Right renal cortex interstitium (tissue), 3 donors: ENCODE measurements at places on chromosomes 4 and X.

DNA sequence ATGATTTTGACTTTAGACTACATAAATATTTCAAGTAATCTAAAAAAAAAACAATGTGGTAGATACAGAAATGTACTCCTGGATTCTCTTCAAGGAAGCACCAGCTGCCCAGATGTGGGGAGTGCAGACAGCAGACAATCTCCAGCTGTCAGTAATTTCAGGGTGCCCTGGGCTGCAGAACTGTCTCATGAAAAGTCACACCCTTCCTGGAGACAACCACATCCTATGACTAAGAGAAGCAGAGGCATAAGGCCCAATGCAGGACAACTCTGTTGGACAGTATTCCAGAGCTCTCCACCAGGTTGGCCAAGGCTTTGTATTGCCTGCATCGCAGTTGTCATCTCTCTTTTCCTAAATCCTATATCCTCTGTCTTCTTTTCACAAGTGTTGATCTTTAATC, 34.4 kb upstream of the BLTP1 start:
- DNase-seq = no peak

DNA sequence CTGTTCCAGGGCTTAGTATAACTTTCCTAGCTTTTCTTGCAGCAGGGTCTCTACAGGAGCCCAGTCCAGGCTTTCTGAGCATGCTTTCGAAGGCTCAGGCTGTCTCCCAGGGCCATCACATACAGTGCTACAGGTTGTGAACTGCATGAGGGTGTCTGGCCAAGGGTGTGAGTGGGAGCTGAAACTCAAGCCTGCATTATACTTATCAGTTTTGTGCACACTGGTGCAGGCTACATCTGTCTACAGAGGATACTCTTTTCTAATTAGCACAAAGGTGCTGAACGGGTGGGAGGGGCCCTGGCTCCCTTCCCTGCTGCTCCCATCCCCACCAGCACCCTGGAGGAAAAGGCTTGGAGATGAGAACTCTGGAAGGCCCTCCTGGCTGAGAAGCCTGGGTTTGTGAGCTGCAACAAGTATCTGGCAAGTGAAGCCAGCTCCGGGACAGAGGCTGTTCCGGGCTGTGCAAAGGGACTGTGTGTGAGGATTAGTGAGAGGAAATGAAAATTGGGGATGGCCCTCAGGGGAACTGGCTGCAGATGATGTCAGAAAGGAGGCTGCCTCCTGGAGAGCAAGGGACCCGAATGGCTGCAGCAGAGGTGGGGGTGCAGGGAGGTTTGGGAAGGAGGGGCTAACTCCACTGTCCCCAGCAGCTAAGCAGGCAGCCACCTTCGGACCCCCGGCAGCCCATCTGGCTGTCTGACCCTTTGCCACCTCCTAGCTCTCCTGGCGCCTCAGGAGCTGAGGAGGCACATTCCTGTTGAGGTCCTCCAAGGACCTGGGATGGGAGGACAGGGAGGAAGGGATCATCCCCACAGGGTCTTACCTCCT, 68.5 kb downstream of the EFNB1 start:
- DNase-seq = no peak

DNA sequence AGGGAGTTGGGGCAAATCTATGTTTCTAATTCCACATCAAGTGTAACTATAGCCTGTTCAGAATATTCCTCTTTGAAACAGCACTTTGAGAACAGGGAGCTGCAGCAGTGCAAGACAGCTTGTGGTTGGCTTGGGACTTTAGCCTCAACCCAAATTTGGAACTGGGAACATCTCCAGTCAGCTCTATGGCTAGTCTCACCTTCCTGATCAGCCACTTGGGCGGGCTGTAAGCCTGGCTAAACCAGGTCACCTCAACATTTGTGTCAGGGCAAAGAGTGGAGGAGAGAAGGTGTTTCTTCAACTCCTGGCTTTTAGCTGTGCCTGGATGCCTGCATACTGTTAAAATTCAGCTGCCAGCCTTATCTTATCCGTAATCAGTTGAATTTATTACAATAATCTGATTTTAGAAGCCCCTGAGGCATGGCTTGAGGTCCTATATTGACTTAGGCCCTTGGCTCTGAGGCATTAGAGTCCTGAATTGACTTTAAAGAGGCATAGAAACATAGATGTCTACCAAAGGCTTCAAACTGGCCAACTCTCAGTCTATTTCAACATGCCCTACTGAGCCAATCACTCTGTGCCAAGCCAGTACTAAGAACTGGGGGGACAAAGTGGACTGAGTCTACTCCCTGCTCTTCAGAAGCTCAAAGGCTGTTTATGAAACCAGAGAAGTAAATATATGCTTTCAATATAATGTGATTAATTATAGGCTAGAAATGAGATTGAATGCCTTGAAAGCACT, 18.7 kb upstream of the AR start:
- DNase-seq = no peak

DNA sequence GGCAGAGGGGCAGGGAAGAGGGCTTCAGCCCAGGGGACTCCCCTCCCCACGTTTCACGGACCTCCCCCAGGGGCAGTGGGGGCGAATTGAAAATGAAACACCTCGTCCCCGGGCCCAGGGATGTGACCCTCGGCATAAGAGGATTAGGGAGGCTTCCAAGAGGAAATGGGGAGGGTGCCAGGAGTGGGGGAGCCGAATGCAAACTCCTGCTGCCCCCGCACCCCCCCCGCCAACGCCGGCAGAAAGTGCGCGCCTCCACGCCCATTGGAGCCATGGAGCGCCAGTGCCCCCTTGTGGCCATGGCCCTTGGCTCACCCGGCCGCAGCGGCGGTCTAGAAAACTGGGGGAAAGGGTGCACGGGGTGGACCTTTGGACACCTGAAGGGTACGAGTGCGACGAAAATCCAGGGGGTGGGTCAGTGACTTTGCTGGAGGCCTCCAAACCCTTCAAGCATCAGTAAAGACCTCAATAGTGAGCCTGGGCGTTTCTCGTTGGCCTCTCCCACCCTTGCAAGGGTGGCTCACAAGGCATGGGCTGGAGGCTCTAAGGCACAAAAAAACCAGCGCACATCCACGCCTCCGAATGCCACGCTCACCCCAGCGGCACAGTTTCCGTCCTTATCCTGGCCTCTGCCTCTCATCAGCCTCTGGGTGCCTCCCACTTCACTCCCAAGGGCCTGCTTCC, 120.8 kb upstream of the PJA1 start:
- DNase-seq = no peak

GRCh38 chrX:21975242-21975641, 34.7 kb downstream of the SMS start:
- no peak for DNase-seq

GRCh38 chrX:92213786-92214185, 434.6 kb downstream of the PCDH11X start:
- DNase-seq = no peak

DNA sequence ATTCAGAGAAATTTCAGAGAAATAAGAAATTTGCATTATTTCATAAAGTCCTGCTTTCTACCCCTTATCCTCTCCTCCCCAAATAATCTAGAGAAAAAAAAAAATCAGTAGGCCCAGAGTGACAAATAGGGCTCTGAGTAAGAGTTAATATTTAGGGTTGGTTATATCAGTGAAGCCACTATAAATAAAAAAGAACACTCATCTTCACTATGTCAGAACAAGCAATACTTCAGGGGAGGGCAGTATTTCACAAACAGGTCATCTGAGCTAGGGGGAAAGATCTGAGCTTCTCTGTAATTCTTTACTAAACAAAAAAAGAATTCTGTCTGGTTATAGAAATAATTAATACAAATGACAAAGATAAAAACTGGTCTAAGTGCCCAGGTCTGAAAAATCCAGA, 39.4 kb downstream of the PDE5A start:
- no peak for DNase-seq

DNA sequence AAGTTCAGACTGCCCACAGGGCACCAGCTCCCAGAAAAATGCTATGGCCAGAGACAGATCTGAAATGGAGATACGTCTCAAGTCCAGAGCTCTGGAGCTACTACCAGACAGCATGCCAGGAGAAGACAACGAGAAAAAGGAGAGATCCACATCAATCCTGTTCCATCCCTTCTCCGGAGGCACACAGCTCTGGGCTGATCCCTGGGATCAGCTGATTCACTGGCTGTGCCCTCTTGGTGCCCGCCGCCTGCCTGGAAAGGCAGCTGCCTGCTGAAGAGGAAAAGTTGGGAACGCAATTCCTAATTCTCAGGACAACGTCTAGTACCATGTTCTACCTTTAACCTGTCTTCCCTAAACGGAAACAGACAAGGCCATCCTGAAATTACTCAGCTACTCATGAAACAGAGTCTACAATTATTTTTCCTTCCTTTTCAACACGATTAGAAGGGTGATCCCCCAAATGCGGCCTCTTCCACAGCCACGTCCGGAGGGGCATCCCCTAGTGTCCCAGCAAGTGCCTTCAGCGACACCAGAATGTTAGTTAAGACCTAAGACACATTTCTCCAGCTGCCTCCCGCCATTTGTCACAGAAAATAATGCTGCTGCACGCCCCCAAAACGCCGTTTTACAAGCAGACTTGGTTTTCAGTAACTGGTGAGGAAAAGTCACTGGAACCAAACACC, 2.4 kb downstream of the ZFYVE28 start:
- DNase-seq = no peak

DNA sequence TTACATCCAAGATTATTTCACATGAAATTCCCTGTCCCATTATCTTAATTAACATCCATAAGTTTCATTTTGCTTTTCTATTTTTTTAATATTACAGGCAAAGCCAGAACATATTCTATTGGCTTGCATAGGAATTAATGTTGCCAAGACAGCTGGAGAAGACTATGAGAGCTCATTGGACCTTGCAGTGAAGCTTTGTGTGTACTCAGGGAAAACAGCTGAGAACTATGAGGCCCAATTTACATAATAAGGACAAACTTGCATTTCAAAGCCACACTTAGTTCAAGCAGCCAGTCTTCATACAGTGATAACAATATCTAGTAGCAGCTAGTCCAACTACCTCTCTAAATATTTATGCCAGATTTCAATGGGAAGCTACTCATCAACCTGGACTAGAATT, 134.4 kb downstream of the DDX53 start:
- no peak for DNase-seq

DNA sequence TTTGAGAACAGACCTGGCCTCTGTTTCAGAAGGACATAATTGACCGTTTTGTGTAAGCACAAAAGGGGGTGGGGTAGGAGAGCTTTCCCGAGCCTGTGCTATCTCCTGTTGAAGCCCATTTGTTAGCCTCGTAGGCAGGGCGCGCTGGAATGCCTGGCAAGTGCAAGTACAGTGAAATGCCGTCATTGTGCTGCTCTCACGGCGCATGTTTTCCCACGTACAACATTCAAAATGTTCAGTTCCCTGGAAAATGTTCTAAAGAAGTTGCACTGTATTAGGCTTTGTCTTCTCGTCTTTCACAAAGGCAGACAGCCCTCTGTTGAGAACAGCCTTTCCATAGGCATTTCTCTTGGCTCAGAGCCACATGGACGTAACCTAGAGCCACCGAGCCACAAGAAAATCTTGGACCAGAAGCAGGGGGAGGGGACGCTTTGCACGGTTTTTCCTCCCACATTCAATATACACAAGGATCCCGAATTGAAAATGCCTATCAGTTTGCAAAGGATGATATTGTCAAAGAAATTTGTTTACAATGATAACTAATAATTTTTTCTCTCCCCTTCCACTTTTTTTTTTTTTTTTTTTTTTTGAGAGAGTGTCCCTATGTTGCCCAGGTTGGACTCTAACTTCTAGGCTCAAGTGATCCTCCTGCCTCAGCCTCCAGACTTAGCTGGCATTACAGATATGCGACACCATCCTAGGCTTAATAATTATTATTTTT, 54.6 kb upstream of the RAPGEF2 start:
- DNase-seq = peak; percentile 54

DNA sequence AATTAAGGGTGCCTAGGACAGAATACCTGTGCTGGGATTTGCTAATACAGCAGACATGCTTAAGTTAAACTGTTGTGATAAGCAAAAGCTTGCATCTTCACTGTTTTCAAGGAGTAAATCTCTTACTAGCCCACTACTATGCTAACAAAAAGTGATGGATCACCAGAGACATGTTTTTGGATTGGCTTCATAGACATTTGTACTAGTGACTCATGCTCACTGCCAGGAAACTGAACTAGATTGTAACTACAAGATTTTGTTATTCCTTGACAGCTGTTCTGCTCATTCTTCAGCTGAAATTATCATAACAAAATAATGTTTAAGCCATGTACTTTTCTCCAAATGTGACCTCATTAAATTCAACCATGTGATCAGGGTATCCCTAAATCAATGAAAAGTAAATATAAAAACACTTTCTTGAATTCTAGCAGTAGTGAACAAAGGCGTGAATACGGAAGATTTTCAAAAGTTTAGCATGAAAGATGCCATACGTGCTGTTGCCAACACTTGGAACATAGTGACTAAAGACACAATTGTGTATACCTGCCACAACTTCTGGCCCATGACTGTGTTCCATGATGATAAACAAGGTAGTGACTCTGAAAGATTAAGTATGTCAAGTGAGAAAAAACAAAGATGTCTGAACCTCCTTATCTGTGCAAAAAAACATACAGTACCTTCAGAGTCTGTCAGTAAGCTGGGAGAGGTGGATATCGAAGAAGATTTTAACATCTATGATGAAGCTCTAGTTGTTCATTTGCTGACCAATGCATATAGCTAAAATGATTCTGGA, 154.0 kb downstream of the BTC start:
- peak; percentile 27 for DNase-seq

DNA sequence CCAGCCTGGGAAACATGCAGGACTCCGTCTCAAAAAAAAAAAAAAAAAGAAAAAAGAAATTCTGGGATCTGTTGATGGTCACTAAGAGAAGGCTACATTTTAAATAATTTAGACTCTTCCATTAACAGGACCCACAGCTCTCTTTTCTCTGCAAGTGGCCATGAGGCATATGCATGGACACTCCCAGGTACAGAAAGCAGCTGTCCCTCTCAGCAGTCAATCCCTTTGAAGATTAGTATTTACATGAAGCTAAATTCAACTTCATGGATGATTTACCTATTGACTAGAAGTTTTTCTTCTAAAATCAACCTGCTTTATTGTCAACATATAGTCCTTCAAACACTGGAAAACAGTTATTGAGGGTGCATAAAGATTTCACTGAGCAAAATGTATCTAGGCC, 139.9 kb downstream of the CPEB2 start:
- DNase-seq = no peak

- no peak for DNase-seq
These were observed 136.8 kb downstream of the C4orf33 start for GRCh38 chr4:129232589-129233337.

- no peak for DNase-seq
These were observed 821 bp downstream of the ASMTL start for GRCh38 chrX:1451661-1452515.

- no peak for DNase-seq
These were observed 1.1 kb downstream of the EMD start for GRCh38 chrX:154380153-154380552.

- DNase-seq = no peak
These were observed 32.7 kb downstream of the PF4 start for GRCh38 chr4:73948990-73949706.

- no peak for DNase-seq
These were observed 4.5 kb upstream of the GBA3 start for GRCh38 chr4:22688236-22688635.

- no peak for DNase-seq
These were observed 296.1 kb upstream of the LDB2 start for GRCh38 chr4:17194586-17194985.

GRCh38 chr4:106893903-106894302, 142.2 kb downstream of the DKK2 start:
- DNase-seq = no peak

GRCh38 chr4:142386449-142386848, 459.7 kb downstream of the INPP4B start:
- DNase-seq = no peak

GRCh38 chr4:40940317-40940741, 190.6 kb downstream of the NSUN7 start:
- no peak for DNase-seq

GRCh38 chr4:57090079-57090478, 20.1 kb downstream of the IGFBP7 start:
- no peak for DNase-seq

- no peak for DNase-seq
These were observed 1210.6 kb upstream of the PABPC4L start for GRCh38 chr4:135412213-135412612.
